CD4-positive, alpha-beta memory T cell (primary cell): ENCODE measurements at places on chromosomes 11 and 22.

- DNase-seq: no peak
Observed at GRCh38 chr11:62856333-62856895, 17.0 kb upstream of the WDR74 start.

DNA sequence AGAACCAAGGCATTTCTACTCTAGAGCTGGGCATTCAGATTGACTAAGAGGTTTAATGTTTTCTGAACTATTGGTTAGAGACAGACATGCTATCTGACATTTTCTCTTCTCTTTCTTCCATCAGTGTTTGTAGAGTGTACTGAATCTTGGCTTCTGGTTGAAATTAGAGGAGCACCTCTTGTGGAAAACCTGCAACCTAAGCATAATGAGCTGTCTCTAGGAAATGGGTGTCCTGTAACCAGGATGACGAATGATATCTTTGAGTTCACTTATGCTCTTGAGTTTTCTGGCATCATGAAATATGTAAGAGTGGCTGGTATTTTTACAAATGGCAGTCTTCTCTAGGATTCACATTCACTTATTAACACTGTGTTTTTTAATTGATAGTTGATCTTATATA is 19.4 kb downstream of the OOSP4A start:
- DNase-seq: no peak

DNA sequence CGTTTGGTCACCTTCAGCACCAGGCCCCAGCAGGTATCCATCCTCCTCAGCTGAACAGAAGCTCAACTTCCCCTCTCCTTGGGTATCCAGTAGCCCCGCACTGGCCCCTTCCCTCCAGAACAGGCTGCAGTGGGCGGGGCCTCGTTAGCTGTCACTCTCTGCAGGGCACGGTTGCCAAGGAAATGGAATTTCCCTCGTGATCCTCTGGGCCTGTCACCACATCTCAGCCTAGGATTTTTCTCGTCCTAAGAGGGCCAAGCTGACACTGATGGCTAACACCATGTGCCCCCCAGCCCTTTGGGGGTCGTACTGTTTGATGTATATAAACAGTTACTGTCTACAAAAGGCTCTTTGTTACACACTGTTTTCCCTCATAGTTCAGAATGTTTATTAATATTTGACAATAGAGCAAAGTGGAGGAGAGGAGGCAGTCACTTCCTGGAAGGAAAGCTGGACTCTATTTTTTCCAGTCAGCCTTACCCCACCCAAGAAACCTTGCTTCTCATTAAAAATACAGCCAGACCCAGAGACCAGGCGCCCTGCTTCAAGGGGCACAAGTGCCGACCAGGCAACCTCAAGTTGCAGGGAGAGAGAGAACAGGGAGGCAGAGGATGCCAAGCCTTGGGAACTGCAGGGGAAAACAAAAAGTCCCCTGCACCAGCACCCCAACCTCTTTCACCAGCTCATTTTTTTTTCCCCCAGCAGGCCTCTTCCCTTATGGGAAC is 44.5 kb downstream of the FEZ1 start:
- DNase-seq: no peak

DNA sequence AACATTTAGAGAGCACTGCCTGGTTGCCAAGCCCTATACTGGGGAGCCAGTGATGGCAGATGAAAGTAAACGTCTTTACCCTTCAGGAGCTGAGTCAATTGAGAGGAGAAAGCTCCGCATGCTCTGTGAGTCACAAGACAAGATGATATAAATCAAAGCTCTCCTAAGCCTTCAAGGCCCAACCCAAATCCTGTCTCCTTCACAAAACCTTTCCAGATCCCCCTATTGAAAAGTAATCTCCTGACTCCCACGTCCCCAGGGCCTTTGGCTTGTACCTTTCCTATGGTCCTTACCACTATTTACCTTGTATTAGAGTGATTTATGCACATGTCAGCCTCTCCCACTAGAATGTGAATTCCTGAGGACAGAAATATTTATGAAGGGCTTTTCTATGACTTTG is 230.1 kb upstream of the TENM4 start:
- DNase-seq: no peak

- no peak for DNase-seq
Observed at GRCh38 chr11:77886401-77886800, 65.5 kb downstream of the AAMDC start.

DNA sequence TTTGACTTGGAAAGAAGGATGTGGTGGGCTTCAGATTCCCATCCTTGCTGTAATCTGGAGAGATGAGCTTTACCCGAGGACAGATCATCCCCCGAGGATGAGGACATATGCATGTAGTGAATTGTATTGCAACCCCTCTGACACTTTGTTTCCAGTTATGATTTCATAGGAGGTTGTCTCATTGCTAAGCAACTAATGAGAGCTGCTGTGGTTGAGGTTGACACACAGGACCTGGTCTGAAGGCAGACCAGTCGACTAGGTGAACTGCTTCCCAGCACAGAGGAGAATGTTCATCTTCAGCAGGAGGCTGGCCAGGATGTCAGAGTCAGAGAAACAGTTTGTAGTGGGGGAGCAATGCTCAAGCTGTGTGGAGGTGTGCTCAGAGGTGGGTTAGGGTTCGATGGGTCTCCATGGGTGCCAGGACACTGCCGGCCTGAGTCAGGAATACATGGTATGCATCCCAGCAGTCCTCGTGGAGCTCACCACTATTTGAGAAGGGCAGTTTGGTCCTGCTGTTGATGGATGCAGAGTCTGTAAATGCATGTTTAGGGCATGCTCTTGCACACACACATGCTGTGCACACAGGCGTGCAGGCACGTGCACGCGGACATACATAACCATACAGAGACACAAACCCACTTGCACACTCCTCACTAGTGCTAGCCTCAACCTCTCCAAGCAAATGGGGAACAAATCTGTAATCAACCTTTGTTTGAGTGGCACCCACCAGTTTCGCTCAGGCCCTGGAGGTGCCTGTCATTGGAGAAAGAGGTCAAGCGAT is 153.7 kb downstream of the TBC1D22A start:
- no peak for DNase-seq

DNA sequence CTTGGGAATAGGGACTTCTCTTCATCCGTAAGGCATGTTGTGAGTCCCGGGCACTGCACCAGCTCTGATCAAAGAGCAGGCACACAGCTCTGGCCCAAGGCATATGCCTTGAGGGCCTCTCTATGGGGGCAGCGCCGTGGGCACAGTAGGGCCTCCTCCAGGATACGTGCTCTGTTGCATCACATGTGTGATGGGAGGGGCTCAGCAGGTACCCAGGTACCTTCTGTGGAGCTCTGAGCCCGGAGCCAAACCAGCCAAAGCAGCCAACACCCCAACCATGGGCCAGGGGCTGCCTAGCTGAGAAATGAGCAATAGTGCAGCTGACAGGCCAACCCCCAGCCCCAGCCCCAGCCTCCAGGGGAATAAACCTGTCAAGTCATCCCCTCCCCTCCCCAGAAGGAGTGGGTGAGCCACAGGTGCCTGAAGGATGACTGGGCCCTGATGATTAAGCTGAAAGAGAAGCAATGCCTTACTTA is 79.7 kb upstream of the SHISAL1 start:
- no peak for DNase-seq

GRCh38 chr22:42754658-42755057 is 34.0 kb upstream of the A4GALT start:
- no peak for DNase-seq

DNA sequence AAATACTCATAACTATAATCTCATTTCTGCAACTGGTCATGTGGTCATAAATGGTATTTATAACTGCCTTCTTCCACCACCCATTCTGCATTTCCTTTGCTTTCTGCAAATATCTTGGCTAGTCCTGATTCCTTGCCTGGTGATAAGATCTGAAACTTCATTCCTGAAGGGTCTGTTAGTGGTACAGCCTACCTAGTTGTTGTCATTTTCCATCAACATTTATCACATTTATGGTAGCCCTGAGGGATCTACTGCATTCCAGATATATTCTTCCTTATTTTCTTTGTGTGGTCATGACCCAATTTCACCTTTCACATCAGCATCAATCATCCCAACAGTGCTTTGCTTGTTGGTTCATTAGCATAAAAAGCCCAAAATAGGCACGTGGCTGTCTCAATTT is 50.1 kb downstream of the DDX6 start:
- DNase-seq: no peak

- peak; percentile 40 for DNase-seq
Observed at GRCh38 chr11:88552379-88553062, 215.0 kb upstream of the CTSC start.

- no peak for DNase-seq
Observed at GRCh38 chr22:19942157-19943081, 801 bp upstream of the TXNRD2 start.

DNA sequence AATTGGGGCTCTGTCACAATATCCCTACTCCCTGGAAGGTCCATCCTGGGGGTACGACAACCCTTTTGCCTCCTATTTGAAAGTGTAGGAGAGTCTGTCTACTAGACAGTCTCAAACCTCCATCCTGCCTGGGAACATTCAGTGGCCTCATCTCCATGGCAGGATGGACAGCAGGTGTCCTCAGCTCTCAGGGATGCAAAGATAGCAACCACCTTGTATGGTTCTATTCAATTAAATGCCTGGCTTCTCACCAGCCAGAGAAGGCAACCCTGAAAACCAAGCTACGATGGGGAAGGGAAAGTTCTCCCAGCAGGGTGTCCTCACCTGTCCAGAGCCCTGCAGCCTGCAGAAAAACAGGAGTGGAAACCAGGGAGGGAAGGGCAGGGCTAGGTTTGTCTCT is 164.9 kb downstream of the MIAT start:
- DNase-seq: no peak

- DNase-seq: no peak
Observed at GRCh38 chr11:77580712-77581337, 8.9 kb upstream of the AQP11 start.

DNA sequence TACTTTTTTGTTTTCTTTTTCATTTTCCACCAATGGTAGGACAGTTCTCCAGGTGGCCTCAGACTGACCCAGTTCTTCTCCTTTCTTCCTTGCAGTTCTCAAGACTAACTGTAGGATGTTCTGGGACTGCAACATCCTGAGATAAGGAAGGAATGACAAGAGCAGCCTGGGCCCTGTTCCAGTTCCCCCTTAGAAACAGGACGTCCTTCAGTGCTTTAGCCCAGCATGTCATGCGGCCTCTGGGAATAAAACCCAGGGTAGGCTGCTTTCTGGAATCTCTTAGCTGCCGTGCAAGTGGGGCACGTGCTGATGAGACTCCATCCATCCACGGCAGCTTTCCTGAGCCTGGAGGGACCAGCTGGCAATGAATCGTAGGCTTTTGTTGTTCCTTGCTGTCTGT is 24.0 kb upstream of the CADM1 start:
- DNase-seq: no peak

GRCh38 chr11:114130115-114130576 is 70.6 kb downstream of the ZBTB16 start:
- no peak for DNase-seq

- DNase-seq: no peak
Observed at GRCh38 chr11:48108231-48109045, 108.2 kb upstream of the OR4B1 start.

GRCh38 chr11:45285930-45286632 is at the start of gene SYT13:
Gene SYT13, minus strand, starts transcription at chr11:45286341. Its CDS starts 134 bp downstream, at chr11:45286207.
- DNase-seq: no peak

DNA sequence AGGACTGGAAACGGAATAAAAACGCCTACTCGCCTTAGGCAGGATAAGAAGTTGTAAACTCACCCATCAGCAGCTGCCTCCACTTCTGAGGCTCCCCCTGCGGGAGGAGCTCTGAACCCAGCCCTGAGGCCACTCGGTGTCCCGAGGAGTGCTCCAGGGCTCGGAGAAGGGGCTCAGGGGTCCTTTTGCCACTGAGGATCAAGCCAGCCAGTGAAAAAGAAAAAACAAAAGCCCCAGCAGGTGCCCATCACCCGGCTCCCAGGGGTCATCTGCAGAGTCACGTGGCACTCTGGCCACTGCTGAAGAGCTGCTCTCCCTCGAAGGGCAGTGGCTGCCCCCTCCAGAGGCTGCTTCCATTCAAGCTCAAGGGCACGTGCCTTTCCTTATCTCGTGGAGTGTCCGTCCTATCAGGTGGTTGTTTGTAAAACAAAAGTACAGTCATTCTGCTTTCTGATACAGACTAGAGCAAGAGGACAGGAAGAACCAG is 29.0 kb downstream of the NUP50 start:
- DNase-seq: no peak

DNA sequence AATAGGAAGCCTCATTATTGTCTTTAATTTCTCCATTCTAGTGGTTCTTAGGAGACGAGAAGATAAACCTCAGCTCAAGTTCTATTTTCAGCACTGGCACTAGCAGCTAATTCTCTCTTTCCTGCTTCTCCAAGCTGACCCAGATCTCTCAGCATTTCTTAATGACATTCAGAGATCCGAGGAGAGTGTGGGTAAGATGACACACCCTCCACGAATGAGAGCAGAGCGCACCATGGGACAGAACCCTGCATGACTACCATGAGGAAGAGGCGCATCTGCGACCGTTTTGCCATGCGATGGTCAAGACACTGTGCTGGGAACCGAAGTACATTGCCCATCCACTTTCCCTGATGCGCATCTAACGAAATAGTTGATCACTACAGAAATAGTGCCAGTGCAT is 241.8 kb downstream of the LARGE1 start:
- DNase-seq: no peak

DNA sequence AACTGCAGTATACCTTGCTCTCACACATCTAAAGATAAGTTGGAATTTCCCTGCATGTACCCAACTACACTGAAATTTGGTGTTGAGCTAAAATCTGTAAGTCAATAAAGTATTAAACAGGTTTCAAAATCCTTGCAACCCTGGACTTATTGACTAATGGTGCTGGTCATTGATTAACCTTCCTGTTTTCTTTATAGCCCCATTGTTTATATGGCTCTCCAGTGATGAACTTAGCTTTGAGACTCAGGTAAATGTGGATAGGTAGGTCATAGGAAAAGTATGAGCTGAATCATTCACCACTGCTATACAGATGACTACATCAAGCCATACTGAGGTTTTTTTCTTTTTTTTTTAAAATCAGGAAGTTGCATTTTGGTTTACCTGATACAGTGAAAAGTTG is 132.7 kb downstream of the FAT3 start:
- no peak for DNase-seq

DNA sequence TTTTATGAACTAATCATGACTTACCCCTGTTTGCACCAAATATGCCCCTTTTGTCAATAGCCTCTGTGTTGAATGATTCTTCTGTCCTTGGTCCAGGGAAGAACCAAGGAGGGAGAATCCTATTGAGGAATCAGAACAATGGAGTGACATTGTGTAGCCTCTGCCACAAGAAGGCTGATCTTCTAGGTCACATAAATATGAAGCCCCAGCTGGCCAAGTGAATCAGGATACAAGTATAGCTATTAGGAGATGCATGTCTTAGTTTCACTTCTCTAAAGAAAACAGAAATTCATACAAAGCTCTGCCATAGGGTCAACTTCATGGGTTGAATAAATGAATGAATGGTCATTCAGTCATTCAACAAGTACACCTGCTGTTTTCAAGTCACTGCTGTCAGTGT is 118.2 kb upstream of the BLID start:
- no peak for DNase-seq

DNA sequence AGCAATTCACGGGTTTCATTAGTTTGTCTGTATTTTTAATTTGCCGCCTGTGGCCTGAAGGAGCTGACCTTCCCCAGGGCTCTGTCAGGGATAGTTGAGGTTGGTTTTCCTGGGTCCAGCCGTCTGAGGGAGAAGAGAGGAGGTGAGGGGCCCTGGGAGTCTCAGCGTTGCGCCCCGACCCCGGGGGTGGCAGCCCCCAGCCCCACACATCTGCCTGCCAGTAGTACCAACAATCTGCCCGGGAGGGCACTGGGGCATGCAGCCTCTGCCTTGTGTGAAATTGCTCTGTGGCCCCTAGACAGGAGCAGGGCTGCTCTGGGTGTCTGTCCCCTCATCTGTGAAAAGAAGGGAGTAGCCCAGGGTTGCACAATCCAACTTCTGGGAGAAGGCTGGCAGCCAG is 6.6 kb downstream of the B3GAT1 start:
- DNase-seq: no peak

GRCh38 chr11:2797741-2798361 is 87.7 kb downstream of the CDKN1C start:
- DNase-seq: no peak
